ENCODE measurements at places on chromosomes 13 and 19. TPM values are rescaled to one million over a fixed set of nuclear protein-coding genes. Genes with fewer than 3 reads are reported as not detected.

Gene SAFB
- 39.3 TPM for total RNA-seq

Gene DNAAF3
- total RNA-seq: 0.09 TPM

Gene PRDX2
- total RNA-seq: 259 TPM

Gene ZNF730
- total RNA-seq: 0.43 TPM

Gene FUT1
- 0.28 TPM for total RNA-seq

Gene SGCG
- 12.5 TPM for total RNA-seq

Gene ZNF699
- 7.7 TPM for total RNA-seq

Gene TMPRSS9
- not detected for total RNA-seq

Gene ZNF728
- total RNA-seq: under 0.01 TPM

Gene PRSS57
- total RNA-seq: not detected

Gene SMIM24
- not detected for total RNA-seq

Gene LPAR2
- 0.71 TPM for total RNA-seq

Gene WDR83
- 11.3 TPM for total RNA-seq

Gene MCEMP1
- not detected for total RNA-seq

Gene CACNG8
- total RNA-seq: 0.43 TPM

Gene ZNF536
- 0.09 TPM for total RNA-seq

Gene FXYD7
- total RNA-seq: not detected
